ENCODE measurements at places on chromosomes 1 and 21.

DNA sequence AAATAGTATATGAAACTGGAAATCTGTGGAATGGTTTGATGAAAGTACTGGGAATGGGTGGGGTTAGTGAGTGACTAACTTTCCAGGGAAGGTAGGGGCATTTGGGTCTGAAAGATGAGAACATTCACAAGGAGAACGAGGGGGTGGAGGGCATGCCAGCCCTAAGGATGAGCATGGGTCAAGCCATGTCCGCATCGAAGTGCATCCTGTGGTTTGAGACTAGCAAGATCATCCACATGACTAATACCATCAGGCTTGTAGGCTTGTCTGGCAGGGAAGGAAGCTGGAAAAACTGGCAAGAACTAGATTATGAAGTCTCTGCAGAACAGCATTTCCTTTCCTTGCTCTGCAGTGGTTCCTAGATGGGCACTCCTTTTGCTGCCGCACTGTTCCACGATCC, 70.4 kb upstream of the UBE2U start:
- peak; percentile 94 for DNase-seq

- DNase-seq, result no peak
Measured at GRCh38 chr1:213123087-213123486, 72.0 kb downstream of the RPS6KC1 start.

GRCh38 chr21:43981871-43982210, 30.3 kb upstream of the TRAPPC10 start:
- DNase-seq, result no peak

DNA sequence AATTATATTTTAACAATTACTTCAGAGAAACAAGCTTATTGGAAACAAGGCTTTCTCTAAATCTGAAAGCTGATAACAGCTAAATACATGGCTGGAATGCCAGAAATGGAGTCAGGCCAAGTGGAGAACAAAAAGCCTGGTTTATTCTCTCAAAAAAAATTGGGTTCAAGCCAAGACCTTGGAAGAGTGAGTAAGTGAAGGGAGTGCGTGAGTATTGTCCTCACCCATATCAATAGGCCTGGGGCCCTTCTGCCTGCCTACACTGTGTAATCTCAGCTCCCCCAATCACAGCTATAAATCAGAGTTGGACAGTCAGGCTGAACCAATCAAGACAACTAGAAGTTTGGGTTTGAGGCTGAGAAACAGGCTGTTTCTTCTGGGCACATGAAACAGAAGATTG, 7.4 kb downstream of the KYAT3 start:
- peak; percentile 41 for DNase-seq

GRCh38 chr1:34753163-34753562, 1.7 kb upstream of the GJB5 start:
- DNase-seq, result no peak

DNA sequence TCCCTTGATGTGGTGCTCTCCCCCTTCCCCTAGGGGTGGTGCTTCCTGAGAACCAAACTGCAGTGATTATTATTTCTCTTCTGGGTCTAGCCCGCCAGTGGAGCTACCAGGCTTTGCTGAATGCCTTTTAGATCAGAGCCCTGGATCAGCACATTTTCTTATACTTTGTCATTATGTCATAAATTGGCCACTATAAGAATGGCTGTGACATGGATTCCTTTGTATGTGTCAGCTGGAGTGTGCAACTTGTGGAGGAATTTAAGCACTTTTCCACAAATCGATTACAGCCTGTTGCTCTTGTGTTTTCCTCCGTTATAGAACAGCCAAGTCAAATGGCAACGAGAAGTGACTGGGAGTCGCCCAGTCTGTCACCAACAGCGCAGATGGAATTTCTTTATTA, 273.3 kb downstream of the DUSP10 start:
- no peak for DNase-seq

DNA sequence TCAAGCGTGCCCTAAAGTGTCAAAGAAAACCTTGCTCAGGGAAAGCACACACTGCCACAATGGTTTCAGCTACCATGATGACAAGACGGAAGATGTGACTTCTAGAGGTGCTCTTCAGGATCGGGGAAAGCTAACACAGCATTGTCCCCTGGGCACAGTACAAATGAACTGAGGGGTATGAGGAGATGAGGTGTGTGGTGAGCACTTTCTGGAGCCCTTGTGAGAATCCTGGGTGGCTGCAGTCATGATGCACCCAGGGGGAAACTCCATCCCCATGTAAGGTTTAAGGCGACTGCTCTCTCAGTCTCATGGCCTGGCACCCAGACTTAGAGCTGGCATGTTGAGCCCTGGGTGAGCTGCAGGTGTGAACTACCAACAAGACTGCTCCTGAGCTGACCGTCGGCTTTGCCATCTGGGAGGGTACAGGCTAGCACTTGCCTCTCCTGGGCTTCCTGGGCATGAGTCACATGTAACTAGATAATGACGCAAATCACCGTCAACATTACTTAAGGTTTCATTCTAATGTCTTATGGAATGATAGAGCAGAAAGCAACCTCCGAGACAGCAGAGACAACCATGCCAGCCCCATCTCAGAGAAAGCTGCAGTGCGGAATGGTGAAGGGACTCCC, 144.6 kb downstream of the CLIC6 start:
- no peak for DNase-seq

- DNase-seq, result no peak
Measured at GRCh38 chr1:23868557-23869016, 497 bp upstream of the FUCA1 start.

- no peak for DNase-seq
Measured at GRCh38 chr1:27045973-27046558, 33.4 kb upstream of the TENT5B start.

DNA sequence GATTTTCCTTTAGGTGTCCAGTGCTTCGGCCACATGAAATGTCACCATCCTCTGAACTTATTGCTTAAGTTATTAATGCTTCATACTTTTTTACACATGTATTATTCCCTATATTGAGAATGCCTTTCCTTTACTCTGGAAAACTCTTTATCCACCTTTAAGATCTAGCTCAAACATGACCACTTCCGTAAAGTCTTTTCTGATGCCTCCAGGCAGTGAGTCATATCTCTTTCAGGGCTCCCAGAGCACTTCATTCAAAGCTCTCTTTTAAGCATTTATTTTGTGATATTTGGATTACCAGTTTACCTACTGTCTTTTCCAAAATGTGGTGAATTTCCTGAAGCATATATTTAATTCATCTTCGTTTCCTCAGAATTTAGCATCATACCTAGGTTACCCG, 178.9 kb downstream of the HS2ST1 start:
- DNase-seq, result no peak

- DNase-seq, result no peak
Measured at GRCh38 chr1:69441496-69441895, 126.2 kb upstream of the LRRC7 start.

DNA sequence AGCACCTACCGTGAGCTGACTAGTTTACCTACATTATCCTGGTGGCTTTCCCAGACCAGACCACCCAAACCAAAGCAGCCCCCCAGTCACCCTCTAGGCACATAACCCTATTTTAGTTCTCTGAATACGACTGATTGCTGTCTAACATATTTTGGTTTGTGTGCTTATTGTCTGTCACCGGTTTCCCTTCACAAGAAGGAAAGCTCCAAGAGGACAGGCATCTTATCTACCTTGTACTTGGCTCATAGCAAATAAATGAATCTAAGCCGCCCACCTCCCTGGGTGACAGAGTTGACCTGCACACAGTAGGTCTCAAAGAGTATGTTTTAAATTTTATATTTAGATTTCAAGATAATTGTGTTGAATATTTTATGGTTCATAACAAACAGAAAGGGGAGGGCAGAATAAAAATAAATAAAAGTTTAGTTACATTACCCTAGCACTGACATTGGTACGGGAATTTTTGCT, 904 bp upstream of the PRDX6 start:
- no peak for DNase-seq

DNA sequence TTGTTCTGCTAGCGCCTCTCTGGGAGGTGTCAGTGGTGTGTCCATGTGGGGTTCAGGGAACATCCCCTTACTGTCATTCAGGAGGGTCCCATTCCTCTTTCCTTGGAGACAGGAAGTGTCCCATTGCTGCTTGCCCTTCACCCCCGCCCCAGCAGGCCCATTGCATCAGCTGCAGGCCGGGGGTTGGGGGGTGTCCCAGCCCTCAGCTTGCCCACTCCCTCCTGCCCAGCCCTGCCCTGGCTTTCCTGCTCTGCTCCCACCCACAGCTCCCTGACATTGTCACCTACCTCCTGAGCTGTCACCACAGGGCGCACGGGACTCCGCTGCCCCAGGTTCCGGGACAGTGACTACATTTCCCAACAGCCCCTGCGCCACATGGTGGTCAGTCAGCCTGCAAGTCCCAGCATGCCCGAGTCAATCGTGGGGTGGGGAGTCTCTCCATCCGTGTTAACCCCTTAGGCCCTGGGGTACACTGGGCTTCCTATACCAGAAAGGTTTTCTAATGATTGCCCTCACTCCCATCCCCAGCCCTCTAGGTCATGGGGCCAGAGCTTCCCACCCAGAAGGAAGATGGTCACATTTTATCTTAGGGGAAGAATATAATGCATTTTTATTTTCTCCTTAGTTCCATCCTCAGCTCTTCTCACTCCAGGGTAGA, at the start of gene INPP5B:
Gene INPP5B, minus strand, starts transcription at position 351 of the 658 bp plus-strand sequence. CDS start 745 bp downstream, outside the sequence.
- peak; percentile 60 for DNase-seq

- no peak for DNase-seq
Measured at GRCh38 chr1:41878911-41879310, 39.8 kb downstream of the HIVEP3 start.

- no peak for DNase-seq
Measured at GRCh38 chr21:28074676-28075075, 918.0 kb downstream of the LTN1 start.

DNA sequence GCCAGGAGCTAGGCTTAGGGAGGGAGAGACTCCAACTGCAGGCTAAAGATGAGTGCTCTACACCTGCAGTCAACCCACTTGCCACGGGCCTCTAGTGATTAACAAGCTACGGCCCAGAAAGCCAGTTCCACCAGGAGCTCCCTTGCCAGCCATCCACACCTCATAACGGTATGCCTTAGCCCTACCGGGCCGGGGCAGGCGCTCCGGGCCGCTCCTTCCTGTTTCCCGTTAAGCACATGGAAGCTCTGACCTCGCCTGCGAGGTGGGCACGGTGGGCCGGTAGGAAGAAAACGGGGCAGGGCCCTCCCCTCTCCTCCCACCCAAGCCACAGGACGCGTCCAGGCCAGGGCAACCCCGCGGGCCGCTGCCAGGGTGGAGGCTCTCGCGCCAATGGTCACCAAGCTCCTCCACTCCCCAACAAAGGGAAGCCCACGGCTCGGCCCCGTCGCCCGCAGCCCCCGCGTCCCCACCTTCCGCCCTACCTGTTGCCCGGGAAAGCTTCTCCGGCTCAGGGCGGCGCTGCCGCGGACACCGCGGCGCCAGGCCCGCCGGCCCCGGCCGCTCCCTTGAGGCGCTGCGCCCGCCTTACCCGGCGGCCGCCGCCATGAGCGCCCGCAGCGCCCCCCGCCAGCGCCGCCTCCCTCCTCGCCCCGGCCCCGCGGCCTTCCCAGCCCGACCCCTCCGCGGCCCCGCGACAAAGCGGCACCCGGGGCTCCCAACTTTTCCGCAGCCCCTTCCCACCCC, 627 bp downstream of the CERS2 start:
- DNase-seq, result no peak

- DNase-seq, result no peak
Measured at GRCh38 chr1:51222136-51222787, 13.8 kb upstream of the RNF11 start.
